CD4-positive, alpha-beta memory T cell (primary cell): ENCODE measurements at places on chromosomes 12 and 14. TPM values are rescaled to one million over a fixed set of nuclear protein-coding genes. Genes with fewer than 3 reads are reported as not detected.

The RAD9B gene
- total RNA-seq, result 1.1 TPM

The POTEM gene
- not detected for total RNA-seq

The PPP1R3E gene
- 87.3 TPM for total RNA-seq

The MAGOHB gene
- 22.0 TPM for total RNA-seq

The KRT75 gene
- total RNA-seq, result not detected

The ARHGEF25 gene
- total RNA-seq, result 0.47 TPM

The FAM222A gene
- 0.69 TPM for total RNA-seq

The RERG gene
- total RNA-seq, result not detected

DNA sequence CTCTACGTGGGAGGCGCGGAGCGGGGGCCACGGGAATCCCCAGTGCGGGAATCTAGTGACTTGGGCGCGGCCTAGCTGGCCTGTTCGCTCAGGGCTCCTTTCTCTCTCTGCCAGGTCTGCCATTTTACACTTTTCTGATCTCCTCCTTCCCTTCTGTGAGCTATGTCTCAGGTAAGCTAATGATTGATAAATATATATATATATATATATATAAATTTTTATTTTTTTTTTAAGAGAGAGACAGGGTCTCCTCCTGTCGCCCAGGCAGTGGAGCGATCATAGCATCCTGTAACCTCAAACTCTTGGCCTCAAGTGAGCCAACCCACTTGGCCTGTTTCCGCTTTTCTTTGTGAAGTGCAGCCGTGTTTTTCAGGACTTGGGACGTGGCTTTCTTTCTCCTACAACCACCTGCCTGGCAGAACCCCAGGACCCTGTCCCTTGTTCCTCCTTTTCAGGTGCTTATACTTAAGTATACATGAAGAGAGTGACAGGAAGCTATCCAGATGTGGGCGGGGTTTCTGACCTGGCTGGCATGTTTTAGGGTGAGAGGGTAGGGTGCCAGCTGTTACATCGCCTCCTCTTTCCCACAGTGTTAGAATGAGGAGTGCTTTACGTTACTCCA lies 547 bp downstream of the ZNF140 start:
- no peak for DNase-seq

DNA sequence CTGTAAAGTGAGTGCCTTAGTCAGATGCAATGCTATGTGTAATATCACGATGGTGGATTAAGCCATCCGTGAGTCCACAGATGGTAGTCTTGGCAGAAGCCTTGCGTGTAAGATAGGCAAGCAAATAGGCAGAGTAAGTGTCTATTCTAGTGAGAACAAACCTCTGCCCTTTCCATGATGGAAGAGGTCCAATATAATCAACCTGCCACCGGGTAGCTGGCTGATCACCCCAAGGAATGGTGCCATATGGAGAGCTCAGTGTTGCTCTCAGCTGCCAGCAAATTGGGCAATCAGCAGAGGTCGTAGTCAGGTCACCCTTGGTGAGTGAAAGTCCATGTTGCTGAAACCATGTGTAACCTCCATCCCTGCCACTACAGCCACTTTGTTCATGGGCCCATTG lies 371.2 kb upstream of the LRFN5 start:
- DNase-seq, result no peak

- no peak for DNase-seq
Observed at GRCh38 chr12:8011331-8011730, 21.2 kb upstream of the FOXJ2 start.

- no peak for DNase-seq
Observed at GRCh38 chr14:102899516-102899900, 23.0 kb upstream of the AMN start.

- no peak for DNase-seq
Observed at GRCh38 chr14:102688290-102688689, 89.0 kb upstream of the TRAF3 start.

GRCh38 chr12:45339035-45339434 lies 123.1 kb downstream of the ANO6 start:
- DNase-seq, result no peak

GRCh38 chr12:57342207-57342691 lies 88.6 kb downstream of the R3HDM2 start:
- DNase-seq, result no peak

DNA sequence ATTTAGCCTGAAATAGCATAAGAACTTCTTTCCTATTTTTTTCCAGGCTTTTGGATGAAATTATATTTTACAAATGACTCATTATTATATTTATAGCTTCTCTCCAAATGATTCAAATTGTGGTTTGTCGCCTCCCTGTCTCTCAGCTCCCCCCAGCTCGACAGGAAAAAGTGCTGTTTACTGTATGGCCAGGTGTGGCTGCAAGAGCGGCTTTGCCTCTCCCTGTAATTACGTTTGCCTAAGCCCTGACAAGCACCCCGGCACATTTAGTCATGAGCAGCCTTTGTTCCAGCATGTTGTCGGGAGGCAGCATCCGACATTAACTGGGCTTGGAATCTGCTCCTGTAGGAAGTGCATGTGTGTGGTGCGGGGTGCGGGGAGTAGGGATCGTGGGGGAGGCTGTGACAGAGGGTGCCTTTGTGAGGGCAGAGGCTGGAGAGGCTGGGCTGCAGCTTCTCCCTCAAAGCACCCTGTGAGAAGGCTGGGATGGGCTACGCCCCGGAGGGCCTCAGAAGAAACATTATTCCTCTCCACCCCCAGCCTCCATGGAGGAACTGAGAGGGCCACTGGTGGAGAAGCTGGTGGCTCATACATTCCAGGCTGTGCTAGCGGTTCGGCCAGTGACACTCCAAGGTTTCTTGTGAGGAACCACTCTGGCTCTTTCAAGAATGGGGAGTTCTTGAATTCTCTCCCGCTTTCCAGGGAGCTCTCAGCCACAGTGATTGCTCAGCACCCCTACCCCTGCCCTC lies 42.1 kb upstream of the CTDSP2 start:
- peak; percentile 30 for DNase-seq

- no peak for DNase-seq
Observed at GRCh38 chr14:66998013-66998412, 191.2 kb upstream of the GARIN2 start.

GRCh38 chr12:2862876-2863275 lies 6.0 kb upstream of the TEX52 start:
- no peak for DNase-seq

GRCh38 chr12:31876568-31877424 lies 82.4 kb upstream of the RESF1 start:
- no peak for DNase-seq

- DNase-seq, result no peak
Observed at GRCh38 chr14:23351681-23352505, 794 bp downstream of the SLC22A17 start.
